ENCODE measurements at places on chromosomes 7 and 10.

- peak; percentile 90 for DNase-seq
Observed at GRCh38 chr7:105808703-105809590, 67.5 kb downstream of the ATXN7L1 start.

DNA sequence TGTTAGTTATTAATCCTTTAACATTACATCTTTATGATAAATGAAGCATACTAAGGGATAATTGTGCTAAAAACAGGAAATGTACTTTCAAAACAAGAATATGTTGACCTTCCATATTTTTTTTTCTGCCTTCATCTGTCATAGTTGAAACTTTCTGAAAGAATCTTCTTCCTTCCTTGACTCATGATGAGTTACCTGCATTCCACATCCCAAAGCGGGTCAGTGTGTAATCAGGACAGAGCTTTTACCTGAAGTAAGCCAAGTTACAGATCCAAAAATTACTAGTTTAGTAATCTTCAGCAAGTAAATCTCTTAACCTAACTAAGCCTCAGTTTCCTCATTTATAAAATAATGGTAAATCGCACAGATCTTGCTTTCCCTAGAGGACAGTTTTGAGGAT lies 13.4 kb upstream of the ARL4A start:
- DNase-seq = no peak

DNA sequence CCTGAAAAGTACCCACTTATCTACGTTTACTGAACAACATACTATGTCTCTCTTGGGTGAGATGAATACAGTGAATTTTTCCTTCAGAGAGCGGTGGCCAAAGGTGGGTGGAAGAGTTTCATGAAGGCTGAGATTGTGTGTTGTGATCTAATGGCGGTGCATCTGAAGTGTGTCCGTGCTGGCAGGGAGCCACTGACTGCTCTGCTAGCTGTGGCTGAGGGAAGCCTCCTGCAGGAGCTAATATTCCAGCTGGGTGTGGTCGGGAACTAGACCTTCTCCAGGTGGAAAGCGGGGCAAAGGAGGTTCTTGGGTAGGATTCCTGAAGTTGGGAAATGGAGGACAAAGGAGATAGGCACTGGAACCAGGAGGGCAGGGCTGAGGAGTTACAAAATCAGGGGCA lies 69.2 kb upstream of the GRB10 start:
- no peak for DNase-seq

- DNase-seq = no peak
Observed at GRCh38 chr7:27581906-27582305, 80.8 kb downstream of the HIBADH start.

GRCh38 chr10:32489901-32490300 lies 44.0 kb downstream of the CCDC7 start:
- no peak for DNase-seq

- no peak for DNase-seq
Observed at GRCh38 chr7:36054637-36055036, 98.4 kb upstream of the EEPD1 start.

GRCh38 chr10:57468894-57469432 lies 798.7 kb downstream of the IPMK start:
- DNase-seq = no peak

DNA sequence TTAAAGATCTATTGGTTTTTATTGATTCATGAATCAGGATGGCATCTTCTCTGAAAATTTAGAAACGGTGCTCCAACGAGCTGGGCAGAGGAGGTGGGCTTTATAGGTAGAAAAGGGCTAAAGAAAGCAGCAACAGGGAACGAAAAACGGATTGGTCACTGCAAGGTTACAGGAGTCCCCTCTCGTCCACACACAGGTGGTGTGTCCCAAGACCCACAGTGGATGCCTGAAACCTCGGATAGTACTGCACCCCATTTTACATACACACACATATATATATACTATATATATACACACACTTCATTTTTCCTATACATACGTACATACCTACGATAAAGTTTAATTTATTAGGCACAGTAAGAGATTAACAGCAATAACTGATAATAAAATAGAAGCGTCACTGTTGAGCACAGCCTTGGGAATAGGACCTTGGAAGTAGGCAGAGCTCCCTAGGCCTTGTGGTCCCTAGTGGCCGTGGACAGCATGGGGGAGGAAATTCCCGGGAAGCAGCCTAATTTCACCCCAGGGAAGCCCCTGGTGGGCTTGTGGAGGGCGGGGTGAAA lies 737 bp upstream of the NUB1 start:
- no peak for DNase-seq
